ENCODE measurements at places on chromosomes 6 and 20.

- no peak for DNase-seq
These were observed 45.6 kb upstream of the IYD start for GRCh38 chr6:150323205-150323604.

DNA sequence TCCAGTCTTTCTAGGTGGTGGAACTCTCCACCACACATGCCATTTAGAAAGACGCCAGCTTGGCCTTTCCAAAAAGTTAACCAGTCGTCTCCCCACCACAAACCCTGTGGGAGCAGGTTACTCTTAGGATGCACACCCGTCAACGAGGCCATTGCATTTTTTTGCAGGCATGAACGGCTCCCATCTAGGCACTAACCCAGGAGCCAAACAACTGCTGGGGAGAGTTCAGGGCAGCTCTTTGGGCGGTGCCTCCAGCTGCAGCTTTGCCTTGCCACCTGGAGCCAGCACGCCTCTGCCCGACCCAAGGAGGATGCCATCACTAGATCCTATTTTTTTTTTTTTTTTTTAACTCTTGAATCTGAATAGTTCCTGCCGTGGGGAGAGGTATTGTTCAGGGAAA lies 39.9 kb downstream of the TBC1D7 start:
- no peak for DNase-seq

GRCh38 chr6:149859368-149859767 lies 4.8 kb downstream of the LRP11 start:
- no peak for DNase-seq

DNA sequence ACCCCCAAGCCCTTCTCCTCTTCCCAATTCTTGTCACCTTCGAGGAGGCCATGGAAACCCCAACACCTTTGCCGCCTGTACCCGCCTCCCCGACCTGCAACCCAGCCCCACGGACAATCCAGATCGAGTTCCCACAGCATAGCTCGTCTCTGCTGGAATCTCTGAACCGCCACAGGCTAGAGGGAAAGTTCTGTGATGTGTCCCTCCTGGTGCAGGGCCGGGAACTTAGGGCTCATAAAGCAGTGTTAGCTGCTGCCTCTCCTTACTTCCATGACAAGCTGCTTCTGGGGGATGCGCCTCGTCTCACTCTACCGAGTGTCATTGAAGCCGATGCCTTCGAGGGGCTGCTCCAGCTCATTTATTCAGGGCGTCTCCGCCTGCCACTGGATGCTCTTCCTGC lies 675 bp downstream of the ZBTB9 start:
- DNase-seq: no peak

DNA sequence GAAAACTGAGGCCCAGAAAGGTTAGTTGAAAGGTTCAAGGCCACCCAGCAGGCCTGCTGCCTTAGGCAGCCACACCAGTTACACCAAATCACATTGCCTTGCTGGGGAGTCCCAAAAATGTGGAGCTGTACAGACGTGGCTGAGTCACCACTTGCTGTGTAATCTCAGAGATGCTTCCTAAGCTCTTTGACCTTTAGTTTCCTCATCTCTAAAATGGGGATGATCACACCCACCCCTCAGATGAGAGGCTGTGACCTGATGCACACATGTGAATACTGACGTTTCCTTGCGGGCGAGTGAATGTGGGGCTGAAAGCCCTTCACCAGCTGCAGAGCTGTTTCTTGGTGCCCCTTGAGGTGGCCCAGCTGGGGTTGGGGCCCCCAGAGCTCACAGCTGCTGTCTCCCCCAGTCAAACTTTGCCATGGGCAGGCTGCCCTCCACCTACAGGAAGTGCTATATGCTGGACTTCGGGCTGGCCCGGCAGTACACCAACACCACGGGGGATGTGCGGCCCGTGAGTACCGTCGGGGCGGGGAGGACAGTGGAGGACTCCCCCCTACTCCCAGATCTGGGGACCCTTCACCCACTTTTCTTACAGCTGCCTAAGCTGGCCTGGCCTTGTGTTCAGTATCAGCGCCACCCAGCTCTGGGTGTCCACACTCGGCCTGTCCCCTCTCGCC lies 11.0 kb downstream of the TTBK1 start:
- no peak for DNase-seq

- no peak for DNase-seq
These were observed 45.1 kb downstream of the OGFRL1 start for GRCh38 chr6:71333697-71334096.

DNA sequence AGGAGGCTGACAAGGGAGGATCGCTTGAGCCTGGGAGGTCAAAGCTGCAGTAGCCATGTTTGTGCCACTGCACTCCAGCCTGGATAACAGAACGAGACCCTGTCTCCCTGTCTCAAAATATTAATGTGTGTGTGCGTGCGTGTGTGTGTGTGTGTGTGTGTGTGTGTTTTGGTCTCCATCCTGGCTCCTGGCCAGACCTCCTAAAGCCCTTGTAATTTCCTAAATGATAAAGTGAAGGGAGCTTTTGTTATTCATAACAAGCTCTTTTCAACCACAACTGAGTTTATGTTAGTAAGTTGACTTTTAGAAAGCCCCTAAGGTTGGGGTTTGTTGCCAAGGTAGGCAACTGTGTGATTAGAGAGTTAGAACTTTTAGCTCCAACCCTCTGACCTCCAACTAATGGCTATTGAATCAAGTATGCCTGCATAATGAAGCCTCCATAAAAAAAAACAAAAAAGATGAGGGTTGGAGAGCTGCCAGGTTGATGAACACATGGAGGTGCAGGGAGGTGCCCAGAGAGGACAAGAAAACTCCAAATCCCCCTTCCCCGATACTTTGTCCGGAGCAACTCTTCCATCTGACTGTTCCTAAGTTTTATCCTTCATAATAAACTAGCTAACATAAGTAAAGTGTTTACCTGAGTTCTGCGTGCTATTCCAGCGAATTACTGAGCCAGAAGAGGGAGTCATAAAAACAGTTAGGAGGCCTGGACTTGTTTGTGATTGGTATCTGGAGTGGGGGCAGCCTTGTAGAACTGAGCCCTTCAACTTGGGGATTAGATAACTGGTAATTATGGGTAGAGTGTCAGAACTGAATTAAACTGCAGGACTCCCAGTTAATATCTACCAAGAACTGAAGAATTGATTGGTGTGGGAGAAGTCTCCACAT lies 5.3 kb upstream of the AIF1 start:
- DNase-seq: no peak

DNA sequence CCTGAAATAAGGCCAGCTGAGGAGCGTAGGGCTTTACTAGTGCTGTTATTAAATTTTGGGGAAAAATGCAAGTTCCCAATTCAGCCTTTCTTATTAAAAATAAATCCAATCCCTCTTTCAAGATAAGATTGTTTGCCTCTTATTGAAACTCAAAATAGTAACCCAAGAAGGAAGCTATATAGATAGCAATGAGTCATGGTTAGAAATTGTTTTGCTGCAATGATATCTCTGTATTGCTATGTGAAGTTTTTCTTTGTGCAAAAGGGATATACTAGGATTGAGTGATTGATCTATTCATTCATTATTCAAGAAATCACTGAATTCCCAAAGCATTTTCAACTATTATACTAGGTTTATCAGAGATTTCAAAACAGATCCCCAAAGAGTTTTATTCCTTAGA lies 93.0 kb upstream of the HDAC2 start:
- no peak for DNase-seq

GRCh38 chr20:9072861-9073500 lies 4.1 kb downstream of the PLCB4 start:
- no peak for DNase-seq
